ENCODE measurements at places on chromosomes 2 and 18.

DNA sequence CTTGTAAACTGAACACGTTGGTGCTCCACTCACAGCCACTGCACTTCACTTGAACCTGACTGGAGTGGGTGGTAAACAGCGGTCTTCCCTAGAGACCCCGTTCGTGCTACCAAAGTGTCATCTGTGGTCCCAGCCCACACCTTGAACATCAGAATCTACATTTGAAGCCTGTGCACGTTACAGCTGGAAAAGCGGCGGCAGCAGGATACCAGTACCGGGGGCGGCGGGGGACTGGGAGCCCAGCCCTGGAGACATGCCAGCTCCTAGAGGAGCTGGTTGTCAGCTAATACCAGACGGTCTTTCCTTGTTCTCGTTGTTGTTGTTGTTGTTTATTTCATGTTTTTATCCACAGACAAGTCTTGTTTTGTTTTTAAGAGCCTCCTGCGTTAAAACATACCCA is 156.7 kb downstream of the WDSUB1 start:
- no peak for DNase-seq

- DNase-seq, result no peak
Observed at GRCh38 chr2:188808947-188809355, 165.2 kb upstream of the COL3A1 start.

GRCh38 chr2:98709535-98709934 is 21.4 kb downstream of the MGAT4A start:
- DNase-seq, result no peak

GRCh38 chr2:78876316-78876688 is 149.2 kb upstream of the REG3G start:
- no peak for DNase-seq

DNA sequence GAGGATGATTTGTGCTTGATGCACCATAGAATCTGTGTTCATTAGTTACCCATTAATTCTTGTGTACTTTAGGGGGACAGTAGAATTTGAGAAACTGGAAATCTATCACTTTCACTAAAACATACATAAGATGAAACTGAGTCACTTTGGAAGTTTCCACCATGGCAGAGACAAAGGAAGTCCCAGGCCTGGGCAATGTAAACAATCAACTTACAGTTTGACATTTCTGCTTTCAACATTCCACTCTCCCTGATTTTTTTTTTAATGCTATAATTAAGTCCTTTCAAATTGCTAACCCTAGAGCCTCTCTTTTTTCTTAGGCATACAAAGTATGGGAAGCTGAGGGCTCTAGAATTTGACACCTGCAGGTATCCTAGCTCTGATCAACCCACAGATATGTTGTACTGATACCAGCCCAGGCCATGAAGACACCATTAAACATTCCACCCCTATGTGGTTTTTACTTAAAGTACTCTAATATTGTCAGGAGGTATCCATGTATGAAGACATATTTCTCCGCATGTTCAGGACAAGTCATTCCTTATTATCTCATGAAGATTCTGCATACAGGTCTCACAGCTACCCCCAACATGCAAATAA is 88.5 kb upstream of the GLS start:
- DNase-seq, result no peak

DNA sequence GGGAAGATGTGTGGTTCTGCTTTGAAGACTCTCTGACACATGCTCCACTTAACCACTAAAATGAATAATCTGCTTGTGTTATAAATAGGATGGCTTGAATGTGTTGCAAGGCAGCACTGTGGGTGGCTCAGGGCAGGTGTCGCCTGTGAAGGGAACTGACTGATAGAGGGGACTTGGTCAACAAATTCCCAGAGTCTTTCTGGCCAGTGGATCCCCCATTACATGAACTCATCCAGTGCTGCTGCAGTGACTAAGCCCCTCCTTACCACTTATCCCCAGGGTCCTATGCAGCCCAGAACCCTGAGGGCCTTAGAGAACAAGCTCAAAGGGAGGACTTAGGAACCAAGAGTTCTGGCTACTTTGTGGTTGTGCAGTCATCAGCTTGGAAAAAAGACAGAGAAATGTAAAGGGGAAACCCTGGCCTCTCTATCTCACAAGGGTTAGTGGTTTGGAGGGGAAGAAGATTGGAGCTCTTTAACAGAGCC is 226.2 kb upstream of the TNP1 start:
- DNase-seq, result peak; percentile 61

DNA sequence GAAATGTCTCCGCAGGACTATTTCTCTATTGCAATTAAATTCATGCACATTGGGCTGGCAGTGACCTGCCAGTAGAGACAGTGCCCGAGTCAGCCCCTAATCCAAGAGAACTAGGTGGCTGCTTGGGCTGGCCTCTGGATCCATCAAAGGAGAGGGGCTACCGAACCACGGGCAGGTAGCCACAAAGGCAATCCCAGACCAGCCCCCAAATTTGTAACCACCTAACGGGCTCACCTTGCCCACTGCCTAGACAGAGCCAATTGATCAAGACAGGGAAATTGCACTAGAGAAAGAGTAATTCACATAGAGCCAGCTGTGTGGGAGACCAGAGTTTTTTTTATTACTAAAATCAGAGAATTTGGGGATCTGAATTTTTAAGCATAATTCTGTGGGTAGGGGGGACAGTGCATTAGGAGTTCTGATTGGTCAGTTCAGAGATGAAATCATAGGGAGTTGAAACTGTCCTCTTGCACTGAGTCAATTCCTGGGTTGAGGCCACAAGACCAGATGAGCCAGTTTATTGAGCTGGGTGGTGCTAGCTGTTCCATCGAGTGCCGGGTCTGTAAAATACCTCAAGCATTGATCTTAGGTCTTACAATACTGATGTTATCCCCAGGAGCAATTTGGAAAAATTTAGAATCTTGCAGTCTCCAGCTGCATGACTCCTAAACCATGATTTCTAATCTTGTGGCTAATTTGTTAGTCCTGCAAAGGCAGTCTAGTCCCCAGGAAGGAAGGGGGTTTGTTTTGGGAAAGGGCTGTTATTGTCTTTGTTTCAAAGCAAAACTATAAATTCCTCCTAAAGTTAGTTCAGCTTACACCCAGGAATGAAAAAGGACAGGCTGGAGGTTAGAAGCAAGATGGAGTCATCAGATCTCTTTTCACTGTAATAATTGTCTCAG is 260.4 kb upstream of the SP5 start:
- DNase-seq, result no peak

GRCh38 chr2:74099835-74100234 is 47.9 kb downstream of the BOLA3 start:
- no peak for DNase-seq

GRCh38 chr18:46917803-46918600 is 600 bp downstream of the KATNAL2 start:
- no peak for DNase-seq

- DNase-seq, result no peak
Observed at GRCh38 chr2:46495231-46496030, 16.1 kb downstream of the TMEM247 start.

DNA sequence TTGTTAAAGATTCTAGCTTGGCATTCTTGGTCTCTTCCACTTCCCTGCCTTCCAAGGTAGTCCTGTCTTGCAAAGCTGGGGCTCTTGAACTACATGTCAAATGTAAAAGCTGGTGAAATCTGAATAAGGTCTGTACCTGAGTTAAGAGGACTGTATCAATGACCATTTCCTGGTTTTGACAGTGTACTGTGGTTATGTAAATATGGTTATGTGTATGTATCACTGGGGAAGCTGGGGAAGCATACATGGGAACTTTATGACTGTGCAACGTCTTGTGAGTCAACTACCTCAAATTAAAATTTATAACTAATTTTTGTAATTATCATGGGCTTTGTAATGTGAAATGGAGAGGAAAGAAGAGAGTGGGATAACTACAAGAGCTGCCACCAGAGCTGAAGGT is 81.7 kb downstream of the COL4A4 start:
- no peak for DNase-seq

DNA sequence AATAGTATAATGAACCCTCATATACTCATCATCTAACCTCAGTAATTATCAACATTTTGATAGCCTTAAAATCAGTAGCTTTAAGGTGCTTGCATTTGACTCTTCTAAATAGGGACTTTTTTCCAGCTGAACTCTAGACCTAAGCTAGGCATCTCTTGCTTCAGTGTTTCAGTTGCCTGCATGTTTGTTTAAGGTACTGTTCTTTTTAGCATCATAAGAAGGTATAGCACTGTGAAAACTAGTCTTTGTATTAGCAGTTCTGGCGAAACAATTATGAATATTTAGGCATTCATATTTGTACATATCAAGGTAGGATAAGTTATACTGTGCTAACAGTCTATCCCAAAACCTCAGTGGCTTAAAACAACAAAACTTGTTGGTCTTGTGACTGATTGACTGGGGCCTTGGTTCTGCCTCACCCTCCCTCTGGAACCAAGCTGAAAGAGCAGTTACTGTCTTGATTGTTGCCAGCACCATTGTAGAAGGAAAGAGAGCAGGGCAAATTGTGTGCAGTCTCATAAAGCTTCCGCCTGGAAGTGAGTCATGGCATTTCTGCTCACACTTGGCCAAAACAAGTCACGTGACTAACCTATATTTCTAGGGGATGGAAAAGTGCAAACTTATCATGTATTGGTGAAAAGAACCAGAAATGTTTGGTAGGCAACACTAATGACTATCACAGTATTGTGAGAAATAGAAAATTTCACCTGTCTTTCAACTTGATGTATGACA is 24.3 kb downstream of the GALNT1 start:
- peak; percentile 26 for DNase-seq

- DNase-seq, result no peak
Observed at GRCh38 chr2:108918156-108918874, 70.7 kb downstream of the EDAR start.

GRCh38 chr18:55981712-55982475 is 393.9 kb upstream of the TCF4 start:
- no peak for DNase-seq
